A549 treated with GW870086 at 1 μM for 4 hours (cell line): ENCODE measurements at places on chromosomes 7 and 10. TPM values are rescaled to one million over a fixed set of nuclear protein-coding genes. Genes with fewer than 3 reads are reported as not detected.

The KAZALD1 gene
- 2.3 to 3.1 TPM (median 2.8 TPM) in 5 replicates for total RNA-seq

The ENTPD1 gene
- total RNA-seq = 0.05 TPM in 1 of 5 replicates, not detected in the others

The CCL26 gene
- total RNA-seq = 7.1 to 12.1 TPM (median 8.5 TPM) in 5 replicates

The NKX2-3 gene
- total RNA-seq = 0.07 to 0.08 TPM (median 0.08 TPM) in 3 of 5 replicates, not detected in the others

The PILRB gene
- 24.0 to 30.9 TPM (median 29.5 TPM) in 5 replicates for total RNA-seq

The OPN1SW gene
- not detected in 5 replicates for total RNA-seq

The EGFR gene
- total RNA-seq = 75.8 to 111 TPM (median 109 TPM) in 5 replicates

The AGBL3 gene
- total RNA-seq = 0.55 to 1.5 TPM (median 0.60 TPM) in 5 replicates
